Right lobe of liver (tissue), 6 donors: ENCODE measurements at places on chromosomes 12 and 14. TPM values are rescaled to one million over a fixed set of nuclear protein-coding genes. Genes with fewer than 3 reads are reported as not detected.

DNA sequence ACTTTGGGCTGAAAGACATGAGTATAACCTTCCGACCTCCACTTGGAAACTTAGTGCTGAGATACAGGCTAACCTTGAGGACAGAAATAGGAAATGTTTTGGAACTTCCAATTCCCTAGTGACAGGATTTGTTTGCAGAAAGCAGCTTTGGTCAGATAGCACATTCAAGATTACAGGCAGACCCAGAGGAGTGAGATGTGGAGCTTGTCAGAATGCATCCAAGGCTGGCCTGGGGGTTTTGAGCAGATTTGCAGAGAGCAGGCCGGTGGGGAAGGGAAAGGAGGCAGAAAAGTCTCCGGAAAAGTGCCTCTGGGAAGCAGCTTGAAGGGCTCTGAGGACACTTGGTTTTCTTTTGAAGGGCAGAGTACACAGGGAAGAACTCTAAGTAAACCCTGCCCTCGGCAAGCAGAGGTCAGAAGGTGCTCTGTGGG lies 180.3 kb downstream of the ETV6 start:
- H3K4me1 ChIP-seq = peaks cover 9% of the 10 kb centered on the region
- no peak overlapping the region for H3K4me3 ChIP-seq
- no peaks in the 10 kb centered on the region for H3K36me3 ChIP-seq
- no peak for DNase-seq
- peak overlapping the region; percentile 44 for H3K27ac ChIP-seq
- no peaks in the 10 kb centered on the region for H3K27me3 ChIP-seq

ABCC9 gene
- total RNA-seq = 29.1 TPM

DNA sequence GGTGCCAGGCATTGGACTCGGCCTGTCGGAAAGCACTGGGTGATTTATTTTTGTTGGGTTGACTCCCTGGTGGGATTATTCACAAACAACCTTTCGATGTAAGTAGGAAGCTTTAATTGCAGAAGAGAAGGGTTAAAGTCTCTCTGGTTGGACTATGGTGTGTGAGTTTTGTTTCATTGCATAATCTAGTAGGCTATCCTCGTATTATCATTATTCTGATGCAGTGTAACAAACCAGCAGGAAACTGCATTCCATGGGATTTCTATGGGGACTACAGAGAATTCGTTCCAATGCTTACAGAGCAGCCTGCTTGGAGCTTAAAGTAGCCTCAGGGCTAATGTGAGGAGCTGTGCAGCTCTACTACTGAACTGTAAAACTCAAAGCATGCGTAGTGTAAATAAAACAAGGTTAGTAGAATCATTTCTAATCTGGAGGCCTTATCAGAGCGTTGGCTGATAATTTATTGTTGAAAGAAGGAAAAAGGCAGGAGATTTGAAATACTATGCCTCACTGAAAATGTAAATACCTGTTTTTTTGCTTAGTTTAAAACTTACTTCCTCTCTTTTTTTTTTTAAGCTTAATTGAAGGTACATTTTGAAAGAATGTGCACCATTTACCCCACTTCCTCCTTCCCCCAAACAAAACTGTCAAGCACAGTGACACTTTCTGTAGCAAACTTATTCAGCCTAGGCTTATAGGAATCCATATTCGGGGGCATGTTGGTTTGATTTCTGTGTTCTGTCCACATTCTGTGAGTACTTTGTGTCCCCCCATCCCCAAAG lies 226.7 kb downstream of the NPAS3 start:
- H3K36me3 ChIP-seq = no peaks in the 10 kb centered on the region
- DNase-seq = no peak
- H3K4me1 ChIP-seq = no peaks in the 10 kb centered on the region
- H3K27ac ChIP-seq = no peak overlapping the region
- no peak overlapping the region for H3K4me3 ChIP-seq

TMEM63C gene
- not detected for total RNA-seq

OR4N5 gene
- total RNA-seq = not detected

- no peak for DNase-seq
- H3K36me3 ChIP-seq = no peaks in the 10 kb centered on the region
- H3K4me1 ChIP-seq = no peaks in the 10 kb centered on the region
- no peaks in the 10 kb centered on the region for H3K27me3 ChIP-seq
Observed at GRCh38 chr14:61401461-61401860, 80.1 kb downstream of the PRKCH start.

DNA sequence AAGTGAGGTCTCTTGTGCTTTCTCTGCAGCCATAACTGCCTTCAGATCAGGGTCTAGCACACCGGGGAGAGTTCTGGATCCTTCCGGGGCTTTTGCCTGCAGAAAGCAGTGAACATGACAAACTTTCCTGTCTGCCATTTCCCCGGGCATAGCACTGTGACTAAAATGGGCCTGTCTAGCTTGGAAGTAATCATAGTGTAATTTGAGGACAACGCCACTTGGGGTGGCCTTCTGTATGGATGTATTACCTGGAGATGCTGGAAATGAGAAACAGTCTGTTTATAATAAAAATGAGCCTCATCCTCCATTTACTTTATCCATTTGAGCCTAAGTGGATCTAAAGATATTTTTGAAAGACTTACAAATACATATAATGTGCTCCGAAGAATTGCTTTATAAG lies 453.7 kb downstream of the VRK1 start:
- DNase-seq = no peak
- H3K27me3 ChIP-seq = no peaks in the 10 kb centered on the region
- no peak overlapping the region for H3K27ac ChIP-seq
- H3K4me3 ChIP-seq = no peak overlapping the region

- H3K4me3 ChIP-seq = no peak overlapping the region
- no peaks in the 10 kb centered on the region for H3K27me3 ChIP-seq
- no peak for DNase-seq
- H3K4me1 ChIP-seq = no peaks in the 10 kb centered on the region
- no peak overlapping the region for H3K27ac ChIP-seq
- no peaks in the 10 kb centered on the region for H3K36me3 ChIP-seq
Observed at GRCh38 chr12:51517800-51518199, 73.2 kb upstream of the SCN8A start.

SOAT2 gene
- 0.92 TPM for total RNA-seq

DNA sequence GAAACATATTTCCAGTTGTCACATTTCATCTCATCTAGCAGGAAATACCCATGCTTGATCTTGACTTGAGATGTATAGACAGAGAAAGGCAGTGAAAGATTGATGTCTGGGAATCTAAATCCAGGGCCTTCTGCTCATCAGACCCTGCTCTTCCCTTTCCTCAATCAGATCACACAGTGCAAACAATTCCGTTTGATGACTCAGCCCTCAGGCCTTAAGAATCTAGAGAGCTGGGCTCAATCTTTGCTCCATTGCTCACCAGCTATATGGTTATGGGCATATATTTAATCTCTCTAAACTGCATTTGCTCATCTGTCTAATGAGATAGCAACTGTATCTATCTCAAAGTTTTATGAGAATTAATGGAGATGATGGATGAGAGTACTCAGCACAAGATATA lies 201.8 kb upstream of the CCDC196 start:
- H3K36me3 ChIP-seq = no peaks in the 10 kb centered on the region
- DNase-seq = no peak
- H3K4me1 ChIP-seq = no peaks in the 10 kb centered on the region
- H3K27ac ChIP-seq = no peak overlapping the region
- H3K4me3 ChIP-seq = no peak overlapping the region

KRT6A gene
- 1.2 TPM for total RNA-seq

ADAM21 gene
- total RNA-seq = not detected

GRCh38 chr12:546920-547845 lies 87.4 kb downstream of the B4GALNT3 start:
- no peak overlapping the region for H3K4me3 ChIP-seq
- H3K4me1 ChIP-seq = no peaks in the 10 kb centered on the region

RGS6 gene
- not detected for total RNA-seq

DNA sequence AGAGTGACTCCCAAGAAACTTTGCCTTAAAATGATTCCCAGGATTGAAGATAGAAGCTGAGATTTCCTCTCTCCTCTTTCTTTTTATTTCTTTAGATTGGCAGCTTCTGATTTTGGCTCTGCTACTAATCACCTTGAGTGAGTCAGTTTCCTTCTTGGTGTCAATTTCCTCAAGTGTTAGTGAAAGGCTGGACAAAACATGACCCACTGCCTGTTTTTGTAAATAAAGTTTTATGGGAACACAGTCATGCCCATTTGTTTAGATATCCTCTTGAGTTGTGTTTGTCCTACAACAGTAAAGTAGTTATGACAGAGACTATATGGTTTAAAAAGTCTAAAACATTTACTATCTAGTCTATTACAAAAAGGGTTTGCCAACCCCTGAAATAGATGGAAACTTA lies 227.2 kb upstream of the TBX3 start:
- no peak overlapping the region for H3K27ac ChIP-seq
- DNase-seq = no peak
- no peak overlapping the region for H3K4me3 ChIP-seq
- no peaks in the 10 kb centered on the region for H3K4me1 ChIP-seq

CLEC4D gene
- total RNA-seq = not detected

CDKL1 gene
- total RNA-seq = 4.5 TPM

DNA sequence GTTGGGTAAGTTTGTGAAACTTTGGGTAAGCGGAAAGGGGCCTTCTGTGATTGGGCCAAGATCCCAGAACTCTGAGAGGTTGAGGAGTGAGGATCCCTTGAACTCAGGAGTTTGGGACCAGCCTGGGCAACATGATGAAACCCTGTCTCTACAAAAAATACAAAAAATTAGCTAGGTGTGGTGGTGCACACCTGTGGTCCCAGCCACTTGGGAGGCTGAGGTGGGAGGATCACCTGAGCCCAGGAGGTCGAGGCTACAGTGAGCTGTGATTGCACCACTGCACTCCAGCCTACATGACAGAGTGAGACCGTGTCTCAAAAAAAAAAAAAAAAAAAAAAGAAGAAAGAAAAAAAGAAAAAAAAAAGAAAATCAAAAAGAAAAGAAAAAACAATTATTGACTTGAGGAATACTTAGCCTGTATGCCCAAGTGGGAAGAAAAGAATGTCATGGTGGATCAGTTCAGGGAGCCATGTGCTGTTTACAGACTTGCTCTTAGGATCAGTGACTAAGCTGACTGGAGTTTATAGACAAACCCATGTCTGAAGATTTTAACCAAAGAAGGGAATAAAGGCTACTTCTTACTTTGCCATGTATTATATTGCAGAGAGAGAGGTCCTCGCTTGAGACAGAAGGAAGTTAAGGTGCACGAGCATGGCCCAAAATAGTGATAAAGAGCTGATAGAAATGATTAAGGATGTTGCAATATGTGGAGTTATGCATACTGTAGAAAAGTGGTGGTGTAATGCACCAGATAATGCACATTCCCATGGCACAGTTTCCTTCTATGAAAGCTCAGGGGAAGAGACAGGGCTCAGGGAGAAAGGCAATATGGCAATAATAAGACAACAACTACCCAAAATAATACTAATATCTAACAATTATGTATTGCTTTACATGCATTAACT lies 881 bp downstream of the HSD17B6 start:
- no peaks in the 10 kb centered on the region for H3K27me3 ChIP-seq
- peak overlapping the region; percentile 64 for H3K27ac ChIP-seq
- H3K4me3 ChIP-seq = peak overlapping the region; percentile 72
- H3K36me3 ChIP-seq = no peaks in the 10 kb centered on the region

OLR1 gene
- 0.31 TPM for total RNA-seq

KCNJ8 gene
- total RNA-seq = 26.4 TPM

PTGER2 gene
- total RNA-seq = 0.68 TPM

DNA sequence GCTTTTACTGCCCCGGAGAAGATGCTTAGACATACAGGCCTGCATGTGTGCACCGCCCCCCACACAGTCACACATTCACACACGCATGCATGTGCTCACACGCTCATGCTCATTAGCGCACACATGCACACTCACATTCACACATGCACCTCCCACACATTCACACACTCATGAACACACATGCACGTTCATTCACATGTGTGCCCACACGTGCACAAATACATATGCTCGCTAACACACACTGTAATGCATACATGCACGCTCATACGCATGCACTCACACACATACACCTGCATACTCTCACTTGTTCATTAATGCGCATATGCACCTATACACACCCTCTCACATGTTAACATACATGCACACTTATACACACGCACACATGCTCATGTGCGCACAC lies 21.9 kb downstream of the TMEM132C start:
- H3K4me3 ChIP-seq = no peak overlapping the region
- no peaks in the 10 kb centered on the region for H3K4me1 ChIP-seq
- H3K36me3 ChIP-seq = no peaks in the 10 kb centered on the region
- no peak for DNase-seq

DNA sequence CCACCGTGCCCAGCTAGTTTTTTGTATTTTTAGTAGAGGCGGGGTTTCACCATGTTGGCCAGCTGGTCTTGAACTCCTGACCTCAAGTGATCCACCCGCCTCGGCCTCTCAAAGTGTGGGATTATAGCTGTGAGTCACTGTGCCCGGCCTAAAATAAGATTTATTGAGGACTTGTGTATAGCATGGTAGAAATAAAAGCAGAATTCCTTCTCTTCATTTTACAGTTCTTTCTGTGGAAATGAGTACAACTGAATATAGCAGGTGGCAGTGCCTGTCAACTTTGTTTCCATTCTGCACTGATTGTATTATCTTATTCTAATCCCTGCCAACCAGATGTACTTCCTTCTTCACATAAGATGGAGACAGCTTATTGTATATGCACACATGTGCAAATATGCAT lies 41.0 kb downstream of the DIP2B start:
- H3K27ac ChIP-seq = peak overlapping the region; percentile 37
- no peaks in the 10 kb centered on the region for H3K4me1 ChIP-seq
- no peaks in the 10 kb centered on the region for H3K27me3 ChIP-seq

RPL10L gene
- total RNA-seq = not detected

NR2C1 gene
- 22.2 TPM for total RNA-seq

CLEC4A gene
- total RNA-seq = 0.99 TPM

COX6A1 gene
- total RNA-seq = 625 TPM

- no peak overlapping the region for H3K4me3 ChIP-seq
- no peaks in the 10 kb centered on the region for H3K4me1 ChIP-seq
- H3K27ac ChIP-seq = no peak overlapping the region
- no peak for DNase-seq
- no peaks in the 10 kb centered on the region for H3K36me3 ChIP-seq
Observed at GRCh38 chr14:20498622-20499021, 6.7 kb upstream of the RNASE10 start.

DNA sequence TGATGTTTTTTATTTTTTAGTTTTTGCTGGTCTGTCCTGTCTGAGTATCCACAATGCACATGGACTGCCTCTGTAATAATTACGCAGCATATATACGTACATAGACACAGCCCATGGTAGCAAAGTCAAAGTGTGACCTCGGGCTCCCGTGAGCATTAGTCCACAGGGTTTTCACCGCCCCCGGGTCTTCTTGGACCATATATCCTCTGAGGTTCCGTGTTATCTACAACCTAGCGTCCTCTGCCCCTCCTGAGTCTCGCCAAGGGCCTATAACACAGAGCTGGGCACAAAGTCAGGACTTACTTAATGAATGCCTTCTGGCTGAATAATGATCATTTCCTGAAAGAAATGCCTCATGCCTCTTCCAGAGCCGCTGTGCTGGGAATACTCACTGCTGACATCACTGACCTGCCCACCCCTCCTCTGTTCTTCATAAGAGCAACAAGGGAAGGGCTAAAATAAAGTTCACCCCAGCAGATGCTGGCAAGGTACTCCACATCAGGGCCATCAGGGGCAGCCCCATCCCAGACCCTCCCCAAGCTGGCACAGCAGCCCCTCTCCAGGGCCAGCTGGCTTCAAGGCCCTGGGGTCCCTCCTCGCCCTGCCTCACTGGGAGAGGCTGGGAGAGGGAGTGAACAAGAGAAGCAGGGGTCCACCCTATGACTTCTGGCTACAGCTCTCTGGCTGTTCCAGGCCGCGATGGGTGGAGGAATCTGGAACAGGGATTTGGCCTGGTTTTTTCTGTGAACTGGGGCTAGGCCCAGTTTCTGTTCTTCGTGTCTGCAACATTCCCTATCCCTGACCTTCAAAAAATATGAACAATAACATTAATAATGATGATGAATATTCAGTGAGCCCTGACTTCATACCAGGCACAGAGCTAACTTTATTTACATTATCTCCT lies 7.9 kb downstream of the HDAC7 start:
- no peaks in the 10 kb centered on the region for H3K4me1 ChIP-seq
- DNase-seq = no peak
- peak overlapping the region; percentile 58 for H3K27ac ChIP-seq
- H3K4me3 ChIP-seq = no peak overlapping the region
- no peaks in the 10 kb centered on the region for H3K27me3 ChIP-seq
- H3K36me3 ChIP-seq = no peaks in the 10 kb centered on the region
